ENCODE measurements at places on chromosomes 16 and 17. TPM values are rescaled to one million over a fixed set of nuclear protein-coding genes. Genes with fewer than 3 reads are reported as not detected.

Gene OMG
- not detected for total RNA-seq

Gene WFDC1
- 0.76 TPM for total RNA-seq

Gene SMIM22
- total RNA-seq: not detected

DNA sequence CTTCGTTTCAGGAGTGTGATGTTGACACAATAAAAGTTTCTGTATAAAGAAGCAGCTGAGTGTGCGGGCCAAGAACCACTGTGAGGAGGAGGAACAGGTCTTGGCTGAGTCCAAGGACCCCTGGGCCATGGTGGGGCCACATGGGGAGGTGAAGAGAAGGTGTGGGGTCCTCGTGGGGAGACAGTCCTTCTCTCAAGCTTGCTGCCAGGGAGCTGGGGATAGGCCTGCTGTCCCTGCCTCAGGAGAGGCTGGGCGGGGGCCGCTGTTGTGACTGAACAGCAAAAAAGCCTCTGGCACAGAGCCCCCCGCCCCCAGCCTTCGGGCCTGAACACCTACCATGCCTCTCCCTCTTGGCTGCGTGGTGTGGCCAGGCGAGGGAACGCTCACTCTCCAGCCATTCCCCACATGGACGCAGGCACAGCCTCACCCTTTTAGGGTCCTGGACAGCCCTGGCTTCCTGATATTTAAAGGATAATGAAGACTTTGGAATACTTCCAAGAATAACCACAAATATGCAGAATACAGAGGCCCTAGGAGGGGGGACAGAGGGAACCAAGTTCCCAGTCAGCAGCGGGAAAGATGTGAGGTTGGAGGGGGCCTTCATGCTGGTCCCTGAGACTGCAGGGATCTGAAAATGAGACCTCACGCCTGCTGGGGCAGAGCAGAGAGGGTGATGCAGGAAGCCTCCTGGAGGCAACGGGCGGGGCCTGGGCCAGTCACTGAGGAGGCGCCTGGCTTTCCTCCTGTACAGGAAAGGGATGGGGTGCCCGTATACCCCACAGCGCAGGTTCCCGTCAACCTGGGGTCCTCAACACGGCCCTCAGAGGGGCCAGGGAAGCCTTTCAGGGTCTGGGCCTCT lies 100.0 kb upstream of the CREBBP start:
- peak; percentile 34 for DNase-seq

DNA sequence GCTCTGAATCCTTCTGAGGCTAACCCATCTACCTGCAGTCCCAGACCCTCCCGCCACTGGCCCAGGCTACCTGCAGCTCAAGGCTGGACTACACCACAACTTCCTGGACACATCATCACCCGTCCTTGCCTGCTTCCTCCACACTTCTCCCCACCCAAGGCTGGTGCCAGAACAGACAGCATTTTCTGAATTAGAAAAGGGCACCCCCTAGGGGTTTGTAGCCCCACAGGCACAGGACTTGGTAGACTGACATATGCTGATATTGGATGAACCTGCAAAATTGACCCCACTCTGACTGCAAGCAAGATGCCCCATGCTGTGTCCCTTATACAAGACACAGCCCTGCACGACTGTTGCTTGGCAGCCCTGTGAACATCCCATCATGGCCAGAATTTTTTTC lies 271.5 kb upstream of the C16orf82 start:
- DNase-seq: no peak

GRCh38 chr17:61678339-61678738 lies 87.3 kb upstream of the NACA2 start:
- no peak for DNase-seq

GRCh38 chr17:335691-336090 lies 16.9 kb downstream of the RPH3AL start:
- peak; percentile 25 for DNase-seq

DNA sequence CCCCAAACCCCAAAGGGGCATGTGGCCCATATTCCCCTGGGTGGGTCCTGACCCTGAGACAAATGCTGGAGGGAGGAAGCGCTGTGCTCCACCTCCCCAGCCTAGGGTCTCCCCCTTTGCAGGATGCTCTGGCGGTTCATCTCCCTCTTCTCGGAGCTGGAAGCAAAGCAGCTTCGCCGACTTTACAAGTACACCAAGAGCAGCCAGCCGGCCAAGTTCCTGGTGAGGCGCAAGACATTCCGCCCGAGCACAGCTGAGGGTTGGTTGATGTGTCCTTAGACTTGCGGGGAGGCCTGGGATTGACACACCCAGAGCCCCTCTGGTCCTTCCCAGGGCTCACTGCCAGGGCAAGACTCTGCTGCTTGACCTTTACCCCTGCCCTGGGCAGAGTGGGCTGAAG lies 4.3 kb downstream of the CHCT1 start:
- DNase-seq: no peak

DNA sequence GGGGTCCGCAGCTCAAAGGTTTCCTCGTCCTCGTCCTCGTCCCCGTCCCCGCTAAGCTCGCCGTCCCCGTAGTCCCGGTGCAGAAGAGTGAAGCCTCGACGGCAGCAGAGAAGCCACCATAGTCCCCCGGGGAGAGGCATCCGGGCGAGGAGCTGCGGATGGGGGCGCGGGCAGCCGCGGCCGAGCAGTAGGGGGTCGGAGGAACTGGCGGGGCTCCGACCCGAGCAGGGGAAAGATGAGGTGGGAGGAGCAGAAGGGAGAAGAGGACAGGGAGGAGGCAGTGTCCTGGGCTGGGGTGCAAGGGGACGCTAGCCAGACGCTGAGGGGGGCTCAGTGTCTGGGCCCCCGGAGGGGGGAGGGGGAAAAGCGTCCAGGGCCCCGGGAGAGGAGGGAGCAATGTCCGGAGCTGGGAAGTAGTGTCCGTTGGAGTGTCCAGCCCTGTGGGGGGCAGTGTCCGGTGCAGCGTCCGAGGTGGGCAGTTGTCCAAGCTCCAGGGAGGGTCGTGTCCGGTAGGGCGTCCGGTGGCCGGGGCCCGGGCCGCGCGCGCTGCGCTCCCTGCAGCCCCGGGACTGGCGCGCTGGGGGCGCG lies at the start of gene PLEKHH3:
Gene PLEKHH3, minus strand, starts transcription at position 571 of the 588 bp plus-strand sequence. Its CDS starts 431 bp downstream, at position 140.
- no peak for DNase-seq

Data from GM23248 (cell line).